Neural progenitor cell (in vitro differentiated cells): ENCODE measurements at places on chromosomes 4 and X.
A peak's percentile ranks its signal among the peaks of the same experiment; 100 is the strongest.

GRCh38 chrX:52217494-52218160 is 32.9 kb downstream of the MAGED4 start:
- DNase-seq: peak; percentile 38

DNA sequence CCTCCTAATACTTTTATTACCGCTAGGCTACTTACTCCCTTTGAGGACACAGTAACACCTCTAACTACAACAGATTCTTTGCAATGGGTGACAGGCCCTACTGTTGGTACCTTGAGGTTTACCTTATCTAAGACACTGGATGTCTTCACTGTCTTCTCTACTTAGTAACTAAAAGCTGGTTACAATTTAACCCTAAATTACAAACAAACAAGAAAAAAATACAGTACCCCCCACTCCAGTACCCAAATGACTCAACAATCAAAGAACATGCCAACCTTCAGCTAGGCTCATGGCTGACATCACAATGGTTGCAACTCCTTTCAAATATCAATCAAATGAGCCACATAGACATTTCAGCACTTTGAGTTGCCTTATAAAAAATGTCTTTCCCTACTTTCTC is 198.0 kb downstream of the GUCY2F start:
- no peak for DNase-seq

DNA sequence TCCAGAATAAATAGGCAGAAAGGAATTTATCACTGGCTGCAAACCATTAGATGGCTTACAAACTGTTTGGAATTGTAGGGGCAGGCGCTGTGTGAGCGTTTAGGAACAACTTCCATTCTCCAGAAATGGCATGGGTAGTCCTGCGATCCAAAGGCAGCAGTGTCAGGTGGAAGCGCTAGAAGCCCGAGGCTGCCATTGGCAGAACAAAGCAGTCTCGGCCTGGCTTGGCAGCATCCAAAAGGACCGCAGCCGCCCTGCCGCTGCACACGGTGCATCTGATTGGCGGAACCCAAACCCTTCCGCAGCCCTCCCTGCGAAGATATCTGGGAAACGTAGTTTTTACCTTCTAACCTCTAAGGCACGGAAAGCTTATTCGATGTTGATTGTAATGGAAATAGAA is 23.6 kb upstream of the YTHDC1 start:
- DNase-seq: peak; percentile 92

- DNase-seq: no peak
These were observed 523.6 kb downstream of the BCOR start for GRCh38 chrX:39574178-39574577.

GRCh38 chr4:8316911-8317351 is 47.4 kb downstream of the HTRA3 start:
- no peak for DNase-seq

- no peak for DNase-seq
These were observed 62.7 kb downstream of the TRIM2 start for GRCh38 chr4:153266988-153267387.

GRCh38 chrX:153818571-153819383 is 11.6 kb downstream of the PDZD4 start:
- DNase-seq: peak; percentile 85

- no peak for DNase-seq
These were observed 21.7 kb upstream of the CD38 start for GRCh38 chr4:15756361-15756861.

DNA sequence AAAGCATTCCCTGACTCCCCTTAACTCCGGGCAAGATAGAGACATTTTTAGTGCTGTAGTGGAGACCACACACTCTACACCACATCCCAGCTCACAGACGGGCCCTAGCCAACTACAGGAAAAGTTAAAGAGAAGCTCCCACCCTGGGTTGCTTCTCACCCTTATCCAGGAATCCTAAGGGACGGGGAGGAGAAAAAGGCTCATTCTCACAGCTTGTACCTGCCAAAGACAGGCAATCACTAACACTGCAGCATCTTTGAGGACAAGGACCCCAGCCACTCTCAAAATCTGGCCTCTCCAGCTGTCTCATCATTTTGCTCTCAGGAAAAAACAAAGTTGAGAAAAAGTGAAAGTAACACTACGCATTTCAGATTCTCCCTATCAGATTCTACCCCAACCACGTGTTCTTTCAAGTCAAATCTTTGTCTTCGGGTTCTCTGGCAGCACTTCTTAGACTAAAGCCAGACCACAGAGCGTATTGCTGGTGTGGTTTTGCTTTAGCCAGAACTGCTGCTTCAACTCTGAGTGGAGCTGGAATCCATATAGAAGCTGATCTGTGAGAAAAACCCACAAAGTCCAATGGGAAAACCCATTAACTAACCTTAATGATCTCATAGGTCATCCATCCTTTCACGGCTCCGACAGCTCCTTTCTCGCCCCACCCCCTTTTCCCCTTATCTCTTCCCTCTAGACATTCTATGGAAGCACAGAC is 605.9 kb upstream of the DIPK2B start:
- no peak for DNase-seq

GRCh38 chrX:146224442-146224841 is 406.8 kb downstream of the SLITRK2 start:
- peak; percentile 20 for DNase-seq

- peak; percentile 87 for DNase-seq
These were observed 767 bp upstream of the SMIM20 start for GRCh38 chr4:25913056-25913850.

DNA sequence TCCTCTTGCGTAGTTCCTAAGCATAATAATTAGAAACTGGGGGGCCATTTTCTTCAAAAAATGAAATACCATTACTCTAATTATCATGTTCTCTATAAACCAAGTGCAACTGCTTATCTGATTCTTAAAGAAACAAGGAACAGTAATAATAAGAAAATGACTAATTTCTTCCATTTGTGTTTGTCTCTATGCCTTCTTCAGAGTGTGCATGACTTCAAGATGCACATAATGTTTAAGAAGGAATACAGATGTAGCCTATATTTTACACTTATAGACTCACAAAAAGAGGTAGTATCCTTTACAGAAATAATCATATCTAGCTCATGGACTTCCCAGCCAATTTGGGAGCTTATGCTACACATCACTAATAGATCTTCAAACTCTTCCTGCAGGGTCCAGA is 131.7 kb downstream of the CHRNA9 start:
- DNase-seq: no peak

DNA sequence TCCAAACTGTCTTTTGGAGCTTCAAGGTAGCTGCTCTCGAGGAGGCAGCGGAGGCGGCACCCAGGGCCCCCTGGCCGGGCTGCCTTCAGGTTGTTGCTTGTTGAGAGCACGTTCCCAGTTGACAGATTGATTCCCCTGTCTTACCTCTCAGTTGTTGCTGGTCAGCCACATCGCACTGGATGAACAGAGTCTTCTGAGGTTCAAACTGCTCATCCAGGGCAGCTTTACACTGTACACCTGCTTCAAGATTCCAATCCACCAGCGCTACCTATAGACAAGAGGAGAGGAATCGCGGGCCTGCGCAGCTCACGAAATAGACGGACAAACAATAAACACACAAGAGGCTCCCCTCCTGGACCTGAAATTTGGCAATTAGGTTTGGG is 497 bp downstream of the HPGD start:
- peak; percentile 39 for DNase-seq

GRCh38 chrX:23820235-23820782 is 37.3 kb downstream of the SAT1 start:
- DNase-seq: no peak

DNA sequence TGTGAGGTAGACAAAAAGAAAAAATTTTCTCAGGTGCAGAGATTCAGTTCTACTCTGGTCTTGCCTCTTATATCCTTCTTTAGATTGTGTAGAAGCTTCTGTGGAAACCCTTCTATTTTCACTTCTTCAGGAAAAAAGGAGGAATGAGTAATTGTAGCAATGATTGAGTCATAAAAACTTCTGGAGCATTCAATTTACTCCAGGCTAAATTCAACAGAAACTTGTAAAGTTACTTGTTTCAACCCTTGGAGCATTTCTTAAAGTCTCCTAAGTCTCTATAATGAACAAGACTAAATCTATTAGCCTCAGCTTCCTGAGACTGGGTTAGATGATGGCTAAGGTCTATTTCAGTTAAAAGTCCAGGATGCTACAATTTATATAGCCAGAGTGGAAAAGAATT is 29.9 kb downstream of the BOD1L1 start:
- no peak for DNase-seq

DNA sequence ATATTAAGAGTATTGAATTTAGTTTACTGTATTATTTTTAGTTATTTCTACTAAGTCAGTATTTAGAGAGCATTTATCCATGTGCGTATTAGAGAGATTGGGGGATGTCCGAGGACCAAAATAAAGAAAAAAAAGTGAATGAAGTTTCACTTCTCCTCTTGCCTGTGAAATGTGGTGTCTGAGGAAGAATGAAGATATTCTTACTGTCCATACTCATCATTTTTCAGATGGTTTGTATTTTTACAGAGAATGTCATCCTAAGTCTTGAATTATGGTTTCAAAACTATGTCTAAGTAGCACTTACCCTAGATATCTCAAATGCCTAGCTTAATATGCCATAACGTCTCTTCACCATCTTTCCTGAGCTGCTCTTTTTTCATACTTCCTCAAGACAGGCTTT is 854.3 kb downstream of the C4orf33 start:
- DNase-seq: no peak

DNA sequence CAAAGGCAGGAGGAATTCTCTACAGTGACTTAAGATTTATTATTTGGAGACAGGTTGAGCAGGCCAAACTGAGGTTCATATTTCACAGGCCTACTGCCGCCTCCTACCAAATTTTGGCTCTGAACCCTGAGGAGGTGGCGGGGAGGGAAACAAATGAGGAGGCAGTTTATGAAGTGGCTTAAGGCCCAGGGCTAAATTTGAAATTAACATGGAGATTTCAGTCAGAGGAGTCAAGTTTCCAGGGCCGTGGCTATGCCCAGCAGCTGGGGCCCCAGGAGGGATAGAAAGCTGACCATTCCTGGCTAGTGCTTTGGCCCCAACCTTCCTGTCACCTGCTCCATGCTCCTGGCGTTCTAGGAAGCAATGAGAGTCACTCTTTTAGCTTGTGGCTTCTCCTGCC is 73.4 kb upstream of the ARHGAP36 start:
- DNase-seq: no peak

GRCh38 chr4:105061136-105061696 is 85.5 kb upstream of the TET2 start:
- peak; percentile 44 for DNase-seq

DNA sequence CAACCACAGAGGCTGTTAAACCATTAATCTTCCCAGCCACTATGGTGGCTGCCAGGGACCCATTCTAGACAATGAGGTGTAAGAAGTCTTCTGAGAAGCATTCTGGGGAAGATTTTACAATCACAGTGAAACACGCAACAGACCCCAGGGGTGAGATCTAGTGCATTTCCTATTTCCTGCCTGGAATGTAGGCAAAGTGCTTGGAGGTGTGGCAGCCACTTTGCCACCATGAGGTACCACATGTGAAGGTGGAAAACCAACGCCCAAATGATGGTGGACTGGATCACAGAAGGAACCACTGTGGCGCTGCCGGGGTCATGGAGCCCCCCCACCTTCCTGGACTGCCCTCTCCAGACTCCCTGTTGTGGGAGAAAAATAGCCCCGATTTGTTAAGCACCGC is 61.8 kb downstream of the WFS1 start:
- no peak for DNase-seq

- DNase-seq: peak; percentile 53
These were observed 528 bp downstream of the FMR1 start for GRCh38 chrX:147912093-147912801.

GRCh38 chr4:38332699-38333098 is 331.3 kb upstream of the KLF3 start:
- no peak for DNase-seq
